ENCODE measurements at places on chromosomes 16 and 17.
A peak's percentile ranks its signal among the peaks of the same experiment; 100 is the strongest.

GRCh38 chr17:65231086-65231485 is 93.9 kb downstream of the RGS9 start:
- no peak overlapping the region for H3K27ac ChIP-seq
- no peak overlapping the region for H3K4me3 ChIP-seq
- no peak for DNase-seq
- H3K27me3 ChIP-seq: no peaks in the 10 kb centered on the region

DNA sequence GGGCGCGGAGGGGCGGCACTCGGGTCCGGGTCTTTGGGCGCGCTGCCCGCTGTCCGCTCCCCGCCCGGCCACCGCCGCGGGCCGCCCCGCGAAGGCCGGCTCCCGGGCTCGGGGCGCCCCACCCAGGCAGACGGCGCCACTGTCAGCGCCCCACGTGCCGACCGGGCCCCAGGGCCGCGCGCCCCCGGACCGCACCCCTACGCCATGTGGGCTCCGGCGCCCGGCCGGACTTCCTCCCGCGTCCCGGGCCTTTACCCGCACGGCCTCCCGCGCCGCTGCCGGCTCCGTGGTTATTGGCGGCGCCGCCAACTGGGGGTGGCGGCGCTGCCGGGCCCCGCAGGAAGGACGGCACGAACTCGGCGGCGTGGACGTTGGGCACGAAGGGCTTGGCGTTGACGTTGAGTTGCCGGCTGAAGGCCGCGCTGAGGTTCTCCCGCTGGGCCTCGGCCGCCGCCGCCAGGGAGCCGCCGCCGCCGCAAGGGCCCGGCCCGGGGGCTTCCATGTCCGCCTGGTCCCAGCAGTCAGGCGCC is 577 bp downstream of the GSPT1 start:
- no peak for DNase-seq
- H3K4me1 ChIP-seq: peaks cover 46% of the 10 kb centered on the region
- H3K27me3 ChIP-seq: peaks cover 16% of the 10 kb centered on the region
- H3K36me3 ChIP-seq: peaks cover 2% of the 10 kb centered on the region
- H3K4me3 ChIP-seq: peak overlapping the region; percentile 97
- H3K27ac ChIP-seq: no peak overlapping the region

GRCh38 chr16:782258-782657 is 5.9 kb downstream of the RPUSD1 start:
- no peaks in the 10 kb centered on the region for H3K4me1 ChIP-seq
- H3K36me3 ChIP-seq: no peaks in the 10 kb centered on the region
- no peaks in the 10 kb centered on the region for H3K27me3 ChIP-seq
- H3K27ac ChIP-seq: no peak overlapping the region

GRCh38 chr17:80890921-80891396 is 100.7 kb upstream of the CHMP6 start:
- no peak for DNase-seq
- H3K4me3 ChIP-seq: no peak overlapping the region
- H3K27ac ChIP-seq: no peak overlapping the region
- H3K27me3 ChIP-seq: no peaks in the 10 kb centered on the region

GRCh38 chr17:32120141-32120540 is 22.2 kb upstream of the RHOT1 start:
- no peak for DNase-seq
- H3K4me1 ChIP-seq: peaks cover 3% of the 10 kb centered on the region
- no peak overlapping the region for H3K4me3 ChIP-seq
- H3K27me3 ChIP-seq: no peaks in the 10 kb centered on the region

DNA sequence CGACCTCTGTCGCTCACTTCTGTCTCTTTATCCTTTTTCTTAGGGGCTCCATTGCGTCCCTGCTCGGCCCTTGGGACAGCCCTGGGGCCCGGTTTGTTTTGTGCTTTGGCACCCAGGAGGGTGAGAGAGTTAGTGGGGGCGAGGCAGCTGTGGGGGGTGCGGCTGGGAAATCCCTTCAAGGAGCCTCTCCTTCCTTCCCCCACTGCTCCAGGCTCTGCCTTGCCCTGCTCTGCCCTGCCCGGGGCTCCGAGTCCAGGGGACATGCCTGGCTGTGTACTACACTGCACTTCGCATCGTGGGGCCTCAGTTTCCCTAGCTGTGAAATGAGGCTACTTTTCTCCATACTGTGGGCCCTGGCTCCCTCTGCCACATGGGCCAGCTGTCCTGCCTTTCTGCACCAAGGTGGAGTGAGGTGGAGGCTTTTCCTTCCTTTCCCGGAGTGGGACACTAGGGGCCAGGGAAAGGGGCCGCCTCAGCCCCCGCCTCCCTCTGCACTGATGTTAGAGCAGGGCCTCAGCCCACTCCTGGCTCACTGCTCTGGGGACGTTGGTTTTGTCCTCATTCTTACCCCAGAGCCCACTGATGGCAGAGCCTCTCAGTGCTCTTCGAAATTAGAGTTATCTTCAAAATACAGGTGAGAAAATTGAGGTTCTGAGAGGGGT is 980 bp downstream of the LLGL1 start:
- peaks cover 63% of the 10 kb centered on the region for H3K4me1 ChIP-seq
- no peaks in the 10 kb centered on the region for H3K36me3 ChIP-seq
- peak overlapping the region; percentile 94 for H3K27ac ChIP-seq
- no peaks in the 10 kb centered on the region for H3K27me3 ChIP-seq
- H3K4me3 ChIP-seq: peak overlapping the region; percentile 96

DNA sequence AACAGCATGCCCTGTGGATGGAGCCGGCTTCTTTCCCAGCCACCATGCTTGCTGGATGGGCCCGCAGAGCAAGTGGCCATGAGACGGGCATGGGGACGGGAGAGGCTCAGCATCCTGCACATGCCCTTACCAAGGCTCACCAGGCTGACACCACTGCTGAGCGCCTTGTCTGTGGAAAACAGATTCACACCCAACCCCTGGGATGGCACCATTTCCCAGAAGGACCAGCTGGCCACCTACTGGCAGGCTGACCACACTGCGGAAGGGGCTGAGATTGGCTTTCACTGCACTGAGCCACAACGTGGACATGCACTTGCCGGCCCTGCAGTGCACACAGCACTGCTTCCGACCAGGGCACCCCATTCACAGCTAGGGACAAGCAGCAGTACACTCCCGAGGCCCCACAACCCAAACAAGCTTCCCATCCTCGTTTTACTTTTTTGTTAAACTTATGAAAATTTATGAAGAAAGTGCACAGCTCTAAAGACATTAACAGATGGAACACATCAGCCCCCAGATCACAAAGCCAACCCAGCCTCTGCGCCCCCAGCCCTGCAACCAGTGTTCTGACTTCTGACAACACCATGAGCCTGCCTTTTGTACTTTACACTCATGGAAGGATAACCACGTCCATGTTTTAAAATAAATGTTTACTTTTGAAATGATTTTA is 13.9 kb upstream of the KRTAP17-1 start:
- H3K4me3 ChIP-seq: no peak overlapping the region
- no peaks in the 10 kb centered on the region for H3K27me3 ChIP-seq
- no peaks in the 10 kb centered on the region for H3K4me1 ChIP-seq
- no peaks in the 10 kb centered on the region for H3K36me3 ChIP-seq

DNA sequence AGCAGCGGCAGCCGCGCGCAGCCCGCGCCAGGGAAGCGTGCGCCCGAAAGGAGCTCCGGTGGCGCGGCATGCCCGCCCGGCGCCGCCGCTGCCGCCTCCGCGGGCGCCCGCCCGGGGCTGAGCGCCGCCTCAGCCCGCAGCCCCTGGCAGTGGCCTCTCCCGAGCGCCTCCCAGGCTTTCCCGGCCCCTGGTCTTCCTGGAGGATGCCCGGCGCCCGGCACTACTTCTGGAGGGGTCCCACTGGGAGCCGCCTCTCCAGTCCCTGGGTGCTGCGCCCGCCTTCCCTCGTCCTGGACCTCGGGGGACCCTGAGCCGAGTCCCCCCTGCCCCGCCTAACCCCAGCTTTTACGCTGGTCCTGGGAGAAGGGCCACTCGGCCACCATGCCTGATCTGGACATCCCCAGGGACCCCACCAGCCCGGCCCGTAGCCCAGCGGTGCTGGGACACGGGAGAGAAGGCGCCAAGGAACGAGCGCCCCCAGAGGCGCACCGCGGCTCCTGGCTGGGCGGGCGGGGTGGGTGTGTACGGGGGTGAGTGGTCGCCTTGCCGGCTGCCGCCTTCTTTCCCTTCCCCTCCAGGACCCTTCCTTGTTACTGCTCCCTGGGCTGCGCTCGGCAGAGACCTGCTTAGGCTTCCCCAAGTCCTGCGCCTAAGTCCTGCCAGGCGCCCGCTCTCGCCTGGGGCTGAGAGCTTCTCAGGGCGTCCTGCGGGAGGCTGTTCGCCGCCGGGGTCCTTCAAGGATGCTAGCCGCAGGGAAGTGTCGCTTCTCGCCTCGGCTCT is 704 bp downstream of the ASIC2 start:
- H3K4me3 ChIP-seq: peak overlapping the region; percentile 72
- H3K27me3 ChIP-seq: peaks cover 90% of the 10 kb centered on the region
- DNase-seq: peak; percentile 34
- peaks cover 15% of the 10 kb centered on the region for H3K4me1 ChIP-seq

GRCh38 chr16:48611329-48612137 is 1.6 kb upstream of the N4BP1 start:
- H3K27me3 ChIP-seq: peaks cover 2% of the 10 kb centered on the region
- no peak overlapping the region for H3K27ac ChIP-seq
- no peak for DNase-seq

DNA sequence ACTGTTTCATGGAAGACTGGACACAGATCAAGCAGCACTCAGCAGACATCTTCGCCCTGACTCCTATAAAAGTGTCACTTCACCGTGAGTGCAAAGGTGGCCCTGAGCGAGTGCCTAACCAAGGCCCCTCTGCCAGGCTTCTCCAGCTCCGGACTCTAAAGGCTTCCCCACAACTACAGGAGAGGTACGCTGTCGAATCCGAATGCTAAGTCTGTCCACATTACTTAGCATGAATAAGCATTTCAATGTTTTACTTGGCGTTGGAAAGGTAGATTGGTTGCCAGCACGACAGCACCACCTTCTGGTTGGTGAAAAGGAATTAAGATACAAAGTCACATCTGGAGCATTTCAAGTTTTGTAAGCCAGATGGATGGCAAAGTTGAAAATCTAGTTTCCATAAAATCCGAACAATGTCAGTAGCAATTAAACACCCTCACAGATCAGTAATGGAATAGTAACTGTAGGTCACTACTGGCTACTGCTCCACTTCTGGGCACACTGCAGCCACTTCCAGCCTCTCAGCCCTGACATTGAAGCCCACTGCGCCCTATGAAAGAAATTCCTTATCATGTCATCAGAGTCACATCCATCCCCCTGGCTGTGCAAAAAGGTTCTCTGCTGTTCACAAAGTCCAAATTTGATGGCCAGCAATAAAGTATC is 100.9 kb downstream of the PARN start:
- H3K4me1 ChIP-seq: peaks cover 21% of the 10 kb centered on the region
- H3K27ac ChIP-seq: no peak overlapping the region
- no peak overlapping the region for H3K4me3 ChIP-seq
- H3K36me3 ChIP-seq: peaks cover 5% of the 10 kb centered on the region
- peak; percentile 59 for DNase-seq
- no peaks in the 10 kb centered on the region for H3K27me3 ChIP-seq

GRCh38 chr17:22703204-22703603 is 1010.9 kb downstream of the KCNJ18 start:
- no peak for DNase-seq
- no peak overlapping the region for H3K4me3 ChIP-seq
- H3K4me1 ChIP-seq: no peaks in the 10 kb centered on the region
- H3K27me3 ChIP-seq: no peaks in the 10 kb centered on the region
- peaks cover 3% of the 10 kb centered on the region for H3K36me3 ChIP-seq
- no peak overlapping the region for H3K27ac ChIP-seq

- H3K36me3 ChIP-seq: peaks cover 3% of the 10 kb centered on the region
- H3K4me1 ChIP-seq: no peaks in the 10 kb centered on the region
- no peak overlapping the region for H3K27ac ChIP-seq
- no peak overlapping the region for H3K4me3 ChIP-seq
Measured at GRCh38 chr16:86231996-86232350, 278.4 kb upstream of the FOXF1 start.

- no peak overlapping the region for H3K27ac ChIP-seq
- DNase-seq: no peak
- H3K4me3 ChIP-seq: no peak overlapping the region
- no peaks in the 10 kb centered on the region for H3K27me3 ChIP-seq
- peaks cover 14% of the 10 kb centered on the region for H3K4me1 ChIP-seq
- H3K36me3 ChIP-seq: no peaks in the 10 kb centered on the region
Measured at GRCh38 chr16:56314244-56314850, 111.0 kb downstream of the AMFR start.

DNA sequence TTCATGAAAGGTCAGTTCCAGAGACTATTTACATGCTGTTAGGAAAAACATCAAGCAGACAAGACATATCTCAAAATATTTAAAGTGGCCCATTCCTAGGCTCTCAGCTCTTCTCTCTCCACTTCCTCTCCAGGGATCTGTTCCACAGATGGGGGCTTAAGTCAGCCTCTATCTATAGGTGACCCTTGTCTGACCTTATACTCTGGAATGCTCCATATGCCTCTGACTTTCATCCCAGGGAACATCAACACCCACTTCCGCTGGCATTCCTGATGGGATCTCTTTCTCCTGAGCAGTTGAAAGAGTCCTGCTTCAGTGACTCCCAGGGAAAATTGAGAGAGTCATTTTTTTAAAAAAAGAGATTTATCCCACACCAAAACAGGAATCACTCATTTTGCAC is 11.5 kb upstream of the WIPI1 start:
- no peak overlapping the region for H3K27ac ChIP-seq
- no peak for DNase-seq
- no peak overlapping the region for H3K4me3 ChIP-seq
- no peaks in the 10 kb centered on the region for H3K36me3 ChIP-seq
- no peaks in the 10 kb centered on the region for H3K27me3 ChIP-seq

- no peaks in the 10 kb centered on the region for H3K27me3 ChIP-seq
- no peak for DNase-seq
- peaks cover 16% of the 10 kb centered on the region for H3K4me1 ChIP-seq
- H3K4me3 ChIP-seq: peak overlapping the region; percentile 56
- no peak overlapping the region for H3K27ac ChIP-seq
- H3K36me3 ChIP-seq: no peaks in the 10 kb centered on the region
Measured at GRCh38 chr16:1497014-1497598, 3.9 kb downstream of the TELO2 start.

- no peaks in the 10 kb centered on the region for H3K27me3 ChIP-seq
- H3K36me3 ChIP-seq: no peaks in the 10 kb centered on the region
Measured at GRCh38 chr17:47632991-47633390, 16.7 kb upstream of the KPNB1 start.

- DNase-seq: no peak
- H3K4me3 ChIP-seq: no peak overlapping the region
- no peak overlapping the region for H3K27ac ChIP-seq
- H3K27me3 ChIP-seq: no peaks in the 10 kb centered on the region
- H3K4me1 ChIP-seq: no peaks in the 10 kb centered on the region
- peaks cover 7% of the 10 kb centered on the region for H3K36me3 ChIP-seq
Measured at GRCh38 chr16:12674071-12674470, 129.6 kb downstream of the CPPED1 start.

GRCh38 chr17:7886227-7887037 is 2.2 kb upstream of the CHD3 start:
- peaks cover 8% of the 10 kb centered on the region for H3K36me3 ChIP-seq
- H3K4me1 ChIP-seq: no peaks in the 10 kb centered on the region
- no peaks in the 10 kb centered on the region for H3K27me3 ChIP-seq
- no peak overlapping the region for H3K4me3 ChIP-seq

- no peak overlapping the region for H3K27ac ChIP-seq
- H3K36me3 ChIP-seq: no peaks in the 10 kb centered on the region
- H3K27me3 ChIP-seq: peaks cover 9% of the 10 kb centered on the region
- DNase-seq: no peak
- H3K4me3 ChIP-seq: no peak overlapping the region
Measured at GRCh38 chr16:83581994-83582747, 225.6 kb upstream of the HSBP1 start.

GRCh38 chr16:2531371-2531695 is at the start of gene CEMP1:
TSS of gene CEMP1 (minus strand) at chr16:2531408. CDS start at chr16:2531073, 335 bp downstream.
- peaks cover 17% of the 10 kb centered on the region for H3K27me3 ChIP-seq
- H3K36me3 ChIP-seq: no peaks in the 10 kb centered on the region
- peaks cover 24% of the 10 kb centered on the region for H3K4me1 ChIP-seq
- DNase-seq: no peak
- H3K27ac ChIP-seq: peak within 1 kb of the TSS; percentile 87
- peak within 1 kb of the TSS; percentile 92 for H3K4me3 ChIP-seq
